ENCODE measurements at places on chromosomes 4 and X. TPM values are rescaled to one million over a fixed set of nuclear protein-coding genes. Genes with fewer than 3 reads are reported as not detected.

Gene CD38
- 3.0 TPM for polyA plus RNA-seq

Gene PRSS12
- polyA plus RNA-seq = 12.3 TPM

Gene KCND1
- 6.7 TPM for polyA plus RNA-seq

Gene DCAF8L2
- not detected for polyA plus RNA-seq

Gene ZNF157
- 3.1 TPM for polyA plus RNA-seq

Gene SLC6A14
- not detected for polyA plus RNA-seq

Gene TEX11
- 0.08 TPM for polyA plus RNA-seq

Gene GAGE10
- not detected for polyA plus RNA-seq

Gene NOCT
- polyA plus RNA-seq = 7.4 TPM

Gene POU3F4
- polyA plus RNA-seq = 17.1 TPM

Gene SYTL5
- polyA plus RNA-seq = 4.7 TPM

Gene NEXMIF
- polyA plus RNA-seq = 14.9 TPM

Gene PCDH7
- polyA plus RNA-seq = 57.0 TPM

Gene ZNF674
- 7.8 TPM for polyA plus RNA-seq

Gene EXOC1L
- not detected for polyA plus RNA-seq

Gene GRID2
- 17.8 TPM for polyA plus RNA-seq

Gene CUL4B
- 52.4 TPM for polyA plus RNA-seq

Gene TSPAN5
- polyA plus RNA-seq = 88.2 TPM

Gene ASMT
- polyA plus RNA-seq = 0.38 TPM

Gene NAP1L3
- 187 TPM for polyA plus RNA-seq

Gene GYG2
- 47.1 TPM for polyA plus RNA-seq

Gene MAP7D3
- 7.7 TPM for polyA plus RNA-seq

Gene CABS1
- polyA plus RNA-seq = not detected

Gene CACNA1F
- 0.11 TPM for polyA plus RNA-seq

Gene SYNPO2
- polyA plus RNA-seq = 7.7 TPM

Gene BMX
- polyA plus RNA-seq = 0.35 TPM

Gene TEX13C
- polyA plus RNA-seq = 0.05 TPM

Gene GPR78
- not detected for polyA plus RNA-seq

Gene PRDM8
- 44.4 TPM for polyA plus RNA-seq

Gene FOXR2
- polyA plus RNA-seq = not detected

Gene SPANXC
- polyA plus RNA-seq = not detected

Gene TMSB15B
- 34.0 TPM for polyA plus RNA-seq

Gene SSX4B
- not detected for polyA plus RNA-seq

Gene TMEM47
- 77.4 TPM for polyA plus RNA-seq

Gene MAGEB2
- not detected for polyA plus RNA-seq

Gene ETNPPL
- polyA plus RNA-seq = 2.9 TPM
